Amniotic stem cell (primary cell): ENCODE measurements at places on chromosomes 12 and 14.

GRCh38 chr14:69535230-69535848, 39.3 kb downstream of the CCDC177 start:
- DNase-seq: peak; percentile 9

- DNase-seq: no peak
Measured at GRCh38 chr14:104112609-104113571, 25.5 kb upstream of the KIF26A start.

GRCh38 chr14:87351007-87351406, 642.0 kb downstream of the GALC start:
- DNase-seq: no peak

GRCh38 chr12:89325495-89325894, 26.8 kb downstream of the DUSP6 start:
- DNase-seq: no peak

GRCh38 chr12:8564656-8565055, 24.0 kb upstream of the CLEC4E start:
- no peak for DNase-seq

DNA sequence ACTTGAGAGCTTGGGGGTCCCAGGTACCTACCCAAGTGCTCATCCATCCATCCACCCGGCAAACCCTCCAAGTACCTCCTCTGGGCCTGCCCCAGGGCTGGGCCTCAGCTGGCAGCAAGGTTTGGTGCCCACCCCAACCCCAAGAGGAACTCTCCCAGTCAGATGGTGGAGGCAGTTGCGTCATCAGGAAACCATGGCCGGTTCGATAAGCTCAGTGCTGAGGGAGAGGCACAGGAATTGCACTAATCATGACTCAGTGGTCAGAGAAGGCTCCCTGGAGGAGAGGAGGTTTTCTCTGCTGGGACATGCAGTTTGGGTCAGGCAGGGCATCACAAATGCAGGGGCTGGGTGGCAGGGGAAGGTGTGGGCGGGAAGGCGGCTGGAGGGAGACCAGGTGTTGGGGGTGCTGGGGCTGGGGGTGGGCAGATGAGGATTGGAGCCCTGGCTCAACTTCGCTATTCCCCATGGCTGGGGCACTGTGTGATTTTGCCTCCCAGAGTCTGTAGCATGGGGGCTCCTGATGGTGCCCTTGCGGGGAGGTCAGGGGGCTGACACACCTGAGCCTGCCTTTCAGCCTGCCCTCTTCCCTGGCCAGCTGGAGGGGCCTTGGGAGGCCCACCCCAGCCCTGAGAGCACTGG, 32.2 kb downstream of the SH2B3 start:
- DNase-seq: peak; percentile 28

- DNase-seq: no peak
Measured at GRCh38 chr12:106304797-106305196, 2.3 kb downstream of the TCP11L2 start.

DNA sequence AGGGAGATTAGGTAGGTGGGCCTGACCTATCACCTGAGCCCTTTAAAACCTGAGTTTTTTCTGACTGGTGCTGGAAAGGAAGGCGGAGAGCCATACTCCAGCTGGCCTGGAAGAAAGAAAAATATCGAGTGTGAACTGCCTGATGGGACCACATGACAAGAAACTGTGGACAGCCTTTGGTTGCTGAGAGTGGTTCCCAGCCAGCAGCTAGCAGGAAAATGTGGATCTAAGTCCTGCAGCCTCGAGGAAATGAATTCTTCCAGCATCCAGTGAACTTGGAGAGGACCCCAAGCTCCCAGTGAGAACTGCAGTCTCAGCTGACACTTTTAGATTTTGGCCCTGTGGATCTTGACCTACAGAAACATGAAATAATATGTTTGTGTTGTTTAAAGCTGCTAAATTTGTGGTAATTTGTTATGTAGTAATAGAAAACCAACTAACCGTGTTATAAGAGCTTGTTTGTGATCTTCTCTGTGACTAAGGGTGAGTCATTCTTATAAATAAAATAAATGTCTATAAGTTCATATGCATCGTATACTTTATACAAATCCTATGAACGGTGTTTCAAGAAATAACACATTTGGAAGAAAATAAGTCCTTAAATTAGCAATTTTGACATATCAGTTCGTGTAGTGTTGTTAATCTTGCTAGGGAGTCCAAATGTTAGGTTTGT, 359.6 kb downstream of the BMP4 start:
- DNase-seq: no peak

- no peak for DNase-seq
Measured at GRCh38 chr14:45400950-45401640, 148.1 kb upstream of the MIS18BP1 start.

GRCh38 chr14:61244009-61244408, 37.1 kb downstream of the TMEM30B start:
- no peak for DNase-seq

- no peak for DNase-seq
Measured at GRCh38 chr12:94553130-94553519, 93.5 kb upstream of the CEP83 start.

GRCh38 chr12:107131832-107132616, 38.7 kb upstream of the CRY1 start:
- DNase-seq: peak; percentile 56

DNA sequence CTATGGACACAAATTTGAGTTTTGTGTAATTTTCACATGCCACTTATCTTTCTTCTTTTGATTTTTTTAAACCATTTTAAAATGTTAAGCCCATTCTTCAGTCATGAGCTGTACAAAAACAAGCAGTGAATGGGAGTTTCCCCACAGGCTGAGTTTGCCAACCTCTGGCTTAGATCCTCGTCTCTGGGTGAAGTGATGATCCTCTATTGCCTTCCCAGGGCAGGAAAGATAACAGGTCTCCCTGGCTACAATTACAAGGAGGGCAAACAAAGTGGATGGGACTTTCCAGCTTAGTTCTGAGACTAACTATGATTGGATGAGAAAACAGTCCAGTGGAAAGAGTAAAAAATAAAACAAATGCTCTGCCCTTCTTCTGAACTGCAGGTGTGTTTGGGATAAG, 203.7 kb downstream of the SPTSSA start:
- no peak for DNase-seq

DNA sequence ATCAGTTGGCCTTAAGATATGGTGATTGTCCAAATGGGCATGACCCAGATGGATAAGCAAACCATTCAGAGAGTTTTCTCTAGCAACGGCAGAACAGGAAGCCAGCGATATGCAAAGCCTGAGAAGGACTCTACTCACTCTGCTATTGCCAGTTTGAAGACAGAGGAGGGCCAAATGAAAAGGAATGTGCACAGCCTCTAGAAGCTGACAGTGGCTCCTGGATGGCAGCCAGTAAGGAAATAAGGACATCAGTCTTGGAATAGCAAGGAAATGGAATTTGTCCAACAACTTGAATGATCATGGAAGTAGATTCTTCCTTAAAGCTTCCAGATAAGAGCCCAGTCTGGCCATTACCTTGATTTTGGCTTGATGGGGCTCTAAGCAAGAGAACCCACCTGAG, 60.0 kb downstream of the TMTC2 start:
- no peak for DNase-seq

DNA sequence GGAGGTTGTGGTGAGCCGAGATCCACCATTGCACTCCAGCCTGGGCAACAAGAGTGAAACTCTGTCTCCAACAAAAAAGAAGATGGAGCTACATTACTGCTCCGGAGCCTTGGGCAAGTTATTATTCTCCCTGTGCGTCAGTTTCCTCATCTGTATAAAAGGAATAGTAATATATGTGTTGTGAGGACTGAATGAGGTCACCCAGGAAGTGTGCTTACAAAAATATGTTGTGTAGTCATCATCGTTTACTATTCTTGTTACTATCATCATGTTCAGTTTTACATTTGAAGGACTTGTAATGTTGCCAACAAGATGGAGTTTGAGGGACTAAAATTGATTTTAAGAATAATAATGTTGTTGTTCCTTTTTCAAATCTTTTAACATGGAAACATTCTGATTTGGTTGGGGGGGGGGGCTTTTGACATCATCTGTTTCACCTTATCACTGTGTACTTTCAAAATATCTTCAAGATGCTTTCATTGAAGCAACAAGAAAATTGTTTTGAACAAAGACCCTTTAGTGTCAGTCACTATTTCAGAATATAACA, 156.8 kb downstream of the PDE3A start:
- no peak for DNase-seq

GRCh38 chr12:57616383-57617101, 5.3 kb downstream of the ARHGEF25 start:
- DNase-seq: no peak

DNA sequence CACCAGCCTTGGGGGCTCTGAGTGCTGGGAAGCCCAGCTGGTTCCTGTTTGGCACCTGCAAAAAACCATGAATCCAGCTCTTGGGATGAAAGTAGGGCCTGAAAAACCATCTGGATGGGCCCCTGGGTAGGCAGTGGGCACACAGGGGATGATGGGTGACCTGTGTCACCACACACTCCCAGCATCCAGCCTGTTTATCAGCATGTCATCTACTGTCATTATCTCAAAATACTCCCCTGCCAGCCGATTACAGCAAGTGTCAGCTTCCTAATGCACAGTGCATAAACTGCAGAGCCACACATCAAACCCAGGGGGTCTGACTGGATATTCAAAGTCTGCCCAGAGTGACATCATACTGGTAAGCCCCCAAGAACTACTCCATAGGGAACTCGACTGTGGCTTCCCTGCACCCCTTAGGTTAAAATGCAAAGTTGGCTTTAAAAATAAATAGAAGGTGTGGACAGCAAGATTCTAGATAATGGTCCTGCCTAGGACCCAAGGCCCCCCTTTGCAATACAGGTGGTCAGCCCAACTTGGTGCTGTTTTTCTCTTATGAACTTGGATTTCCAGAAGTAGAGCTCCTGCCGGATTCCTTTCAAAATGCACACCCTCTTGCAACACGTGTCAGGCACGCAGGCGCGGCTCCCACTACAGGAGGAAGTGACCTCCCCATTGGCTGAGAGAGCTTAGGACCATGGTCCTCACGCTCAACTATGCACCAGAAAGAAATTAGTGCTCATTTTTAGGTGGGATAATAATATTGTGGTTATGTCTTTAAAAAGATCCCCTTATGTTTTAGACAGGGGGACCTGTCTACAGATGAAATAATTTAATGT, 94.1 kb downstream of the GCH1 start:
- DNase-seq: no peak

GRCh38 chr14:53260286-53260685, 107.2 kb upstream of the DDHD1 start:
- DNase-seq: no peak

GRCh38 chr12:77122236-77122635, 56.9 kb upstream of the E2F7 start:
- peak; percentile 88 for DNase-seq
